GDM1 (cell line): ENCODE measurements at places on chromosomes 16 and 17.
A peak's percentile ranks its signal among the peaks of the same experiment; 100 is the strongest.

- no peak for DNase-seq
Observed at GRCh38 chr17:82441691-82442487, 8.7 kb downstream of the CYBC1 start.

DNA sequence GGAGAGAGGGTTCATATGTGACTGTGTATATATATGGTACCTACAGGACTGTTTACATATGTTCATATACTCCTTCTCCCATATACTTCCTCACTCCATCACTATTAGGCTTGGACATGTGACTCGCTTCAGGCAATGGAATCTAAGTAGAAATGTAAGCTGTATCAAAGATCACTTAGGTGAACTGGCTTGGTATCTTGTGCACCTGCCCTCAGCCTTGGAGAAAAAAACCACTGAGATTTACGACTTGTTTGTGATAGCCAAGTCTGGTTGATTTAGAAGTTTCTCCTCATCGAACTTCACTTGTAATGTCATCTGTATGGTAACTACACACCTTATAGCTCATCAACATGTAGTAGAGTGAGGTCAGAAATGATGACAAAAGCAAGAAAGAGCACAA, 59.9 kb downstream of the FBXL20 start:
- DNase-seq = no peak

GRCh38 chr17:81927152-81927652, 333 bp downstream of the MAFG start:
- no peak for DNase-seq

DNA sequence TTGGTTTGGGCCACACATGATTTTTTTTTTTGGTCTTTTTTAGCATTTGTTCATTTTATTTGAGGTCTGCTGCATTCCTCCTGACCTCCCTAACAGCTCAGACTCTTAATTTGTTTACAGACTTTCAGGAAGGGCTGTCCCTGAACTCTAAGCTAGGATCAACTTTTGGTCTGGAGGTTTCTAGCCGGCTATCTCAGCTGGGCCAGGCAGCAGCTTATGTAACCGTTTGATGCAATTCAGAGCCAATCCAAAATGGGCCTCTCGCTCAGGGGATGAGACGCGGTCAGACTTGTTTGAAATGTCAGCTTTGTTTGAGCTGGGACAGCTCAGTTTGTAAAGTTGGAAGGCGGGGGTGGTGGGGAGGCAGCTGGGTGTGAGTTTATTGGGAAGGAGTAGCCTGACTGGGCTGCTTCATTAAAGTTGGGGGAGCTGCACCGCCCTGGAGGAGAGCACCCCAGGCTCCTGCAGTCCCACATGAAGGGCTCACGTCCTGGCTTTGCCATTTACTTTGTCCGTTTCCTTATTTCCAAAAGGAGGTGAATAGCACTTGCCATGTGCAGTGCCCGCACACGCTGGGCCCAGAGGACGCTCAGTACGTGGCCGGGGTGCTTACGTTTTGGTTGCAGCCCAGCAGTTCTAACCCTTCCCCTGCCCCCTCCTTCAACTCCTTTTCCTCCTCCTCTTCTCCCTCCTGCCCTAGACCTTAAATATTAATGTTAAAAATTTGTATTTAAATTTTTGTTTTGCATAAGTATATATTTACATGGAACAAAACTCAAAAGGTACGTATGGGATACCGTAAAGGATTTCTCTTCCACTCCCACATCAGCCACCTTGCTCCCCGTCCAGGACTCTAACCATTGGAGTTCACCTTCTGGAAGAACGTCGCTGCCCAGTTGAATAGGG, 121.2 kb downstream of the SNX29 start:
- no peak for DNase-seq

DNA sequence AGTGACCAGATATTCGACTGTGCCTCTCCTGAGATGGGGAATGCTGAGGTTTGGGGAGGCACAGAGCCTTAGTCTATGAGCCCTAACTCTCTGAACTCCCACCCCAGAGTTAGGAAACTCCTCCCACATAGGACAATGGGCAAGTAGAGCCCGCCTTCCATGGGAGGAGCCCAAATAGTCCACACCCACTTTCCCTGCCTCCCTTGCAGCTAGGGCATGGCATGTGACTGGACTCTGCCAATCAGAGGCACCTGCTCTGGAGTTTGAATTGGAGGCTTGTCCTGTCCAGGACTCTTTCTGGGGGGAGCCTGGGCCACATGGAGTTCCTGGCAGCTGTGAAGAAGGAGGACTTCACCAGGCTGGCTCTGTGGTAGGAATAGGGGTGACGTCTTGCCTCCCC, 48.4 kb downstream of the SOCS1 start:
- DNase-seq = no peak

- DNase-seq = no peak
Observed at GRCh38 chr17:43905985-43906852, 1.1 kb downstream of the MPP2 start.

GRCh38 chr17:10844621-10845387, 6.9 kb upstream of the PIRT start:
- DNase-seq = peak; percentile 45

DNA sequence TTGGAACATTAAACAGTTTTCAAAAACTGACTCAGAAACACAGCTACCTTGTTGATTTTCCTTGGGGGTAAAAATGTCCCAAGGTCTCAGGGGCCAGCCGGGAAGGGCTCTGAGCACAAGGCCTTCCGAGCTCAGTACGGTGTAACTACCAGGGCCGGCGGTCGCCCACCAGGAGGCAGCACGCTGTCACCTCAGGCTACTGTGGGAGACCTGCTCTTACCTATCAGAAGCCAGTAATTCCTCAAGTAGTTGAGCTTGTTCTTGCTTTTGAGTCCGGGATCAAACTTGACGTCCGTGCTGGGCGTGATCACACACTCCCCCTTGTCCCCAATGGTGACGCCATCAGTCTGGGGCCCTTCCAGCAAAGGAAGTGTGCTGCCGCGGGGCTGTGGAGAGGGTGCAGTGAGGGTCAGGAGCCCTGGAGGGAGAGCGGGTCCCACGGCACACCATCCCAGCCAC, 43.4 kb upstream of the ICAM2 start:
- no peak for DNase-seq

DNA sequence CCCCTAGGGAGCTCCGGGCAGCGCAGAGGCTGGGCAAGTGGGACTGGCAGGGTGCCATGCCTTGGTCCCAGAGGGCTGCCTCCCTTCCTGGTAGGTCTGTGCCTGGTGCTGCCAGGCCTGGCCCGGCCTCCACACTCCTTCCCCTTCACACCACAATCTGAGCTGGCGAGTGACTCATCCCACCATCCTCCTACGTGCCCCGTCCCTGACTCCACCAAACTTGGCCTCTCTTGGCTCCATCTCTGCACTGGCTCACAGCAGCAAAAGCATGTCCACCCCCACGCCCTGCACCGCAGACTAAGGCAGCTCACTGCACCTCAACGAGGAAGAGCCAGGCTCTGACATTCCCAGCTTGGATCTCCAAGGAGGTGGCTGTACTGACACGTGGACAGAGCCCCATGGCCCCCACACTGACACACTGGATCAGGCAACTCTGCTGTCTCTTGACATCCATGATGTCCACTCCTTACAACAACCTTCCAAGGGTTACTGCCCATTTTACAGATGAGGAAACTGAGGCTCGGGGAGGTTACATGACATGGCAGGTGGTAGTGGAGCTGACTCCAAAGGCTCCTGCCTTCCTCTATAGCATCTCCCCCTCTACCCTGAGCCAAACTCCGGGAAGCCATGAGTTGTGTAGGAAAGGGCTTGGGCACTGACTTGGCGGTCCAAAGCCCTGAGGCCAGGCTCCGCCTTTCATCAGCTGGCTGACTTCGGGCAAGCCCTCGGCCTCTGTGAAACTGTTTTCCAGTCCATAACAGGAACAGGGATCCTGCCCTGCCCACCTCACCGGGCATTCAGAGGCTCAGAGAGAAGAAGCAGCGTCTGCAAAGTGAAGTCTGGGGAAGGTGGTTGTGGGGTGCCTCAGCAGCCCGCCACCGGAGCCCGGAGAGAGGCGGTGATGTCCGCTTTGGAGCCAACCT, 20.1 kb upstream of the KRT19 start:
- peak; percentile 59 for DNase-seq
